ENCODE measurements at places on chromosomes 1 and 21.

GRCh38 chr1:12505231-12505630 lies 112.8 kb downstream of the DHRS3 start:
- DNase-seq = no peak

DNA sequence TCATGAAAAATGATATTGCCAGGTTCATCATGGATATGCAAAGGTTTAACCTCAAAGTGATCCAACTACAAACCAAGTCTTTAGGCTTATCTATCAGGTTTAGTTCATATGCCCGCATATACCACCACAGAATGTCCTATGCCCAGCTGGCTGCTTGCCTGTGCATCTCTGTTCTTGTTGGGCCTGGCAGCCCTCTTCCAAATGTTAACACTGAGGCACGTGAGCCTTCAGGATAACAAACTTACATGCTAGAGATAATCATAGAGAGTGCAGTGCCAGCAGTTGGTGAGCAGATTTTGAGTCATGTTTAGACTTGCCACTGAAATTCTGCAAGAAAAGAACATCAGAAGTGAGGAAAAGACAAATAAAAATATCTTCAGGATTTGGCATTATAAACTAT lies 607.9 kb upstream of the TMPRSS15 start:
- no peak for DNase-seq

DNA sequence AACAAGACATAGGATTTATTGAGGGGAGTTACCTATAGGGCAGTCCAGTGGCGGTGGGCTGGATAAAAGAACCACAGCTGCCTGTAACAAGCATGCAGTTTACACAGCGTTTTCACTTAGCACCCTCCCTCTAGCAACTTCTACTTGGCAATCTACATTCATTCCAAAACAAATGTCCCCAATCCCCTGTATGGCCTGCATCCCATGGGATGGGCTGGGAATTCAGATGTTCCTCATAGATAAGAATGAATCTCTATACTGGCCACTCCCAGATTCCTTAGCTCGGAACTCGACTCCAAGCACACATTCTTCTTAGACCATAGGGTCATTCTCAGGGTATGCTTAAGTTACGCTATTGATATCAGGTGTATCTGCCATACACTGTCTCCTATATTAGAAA lies 33.3 kb downstream of the PCP4 start:
- DNase-seq = no peak

GRCh38 chr1:240280560-240281322 lies 189.1 kb downstream of the FMN2 start:
- no peak for DNase-seq

DNA sequence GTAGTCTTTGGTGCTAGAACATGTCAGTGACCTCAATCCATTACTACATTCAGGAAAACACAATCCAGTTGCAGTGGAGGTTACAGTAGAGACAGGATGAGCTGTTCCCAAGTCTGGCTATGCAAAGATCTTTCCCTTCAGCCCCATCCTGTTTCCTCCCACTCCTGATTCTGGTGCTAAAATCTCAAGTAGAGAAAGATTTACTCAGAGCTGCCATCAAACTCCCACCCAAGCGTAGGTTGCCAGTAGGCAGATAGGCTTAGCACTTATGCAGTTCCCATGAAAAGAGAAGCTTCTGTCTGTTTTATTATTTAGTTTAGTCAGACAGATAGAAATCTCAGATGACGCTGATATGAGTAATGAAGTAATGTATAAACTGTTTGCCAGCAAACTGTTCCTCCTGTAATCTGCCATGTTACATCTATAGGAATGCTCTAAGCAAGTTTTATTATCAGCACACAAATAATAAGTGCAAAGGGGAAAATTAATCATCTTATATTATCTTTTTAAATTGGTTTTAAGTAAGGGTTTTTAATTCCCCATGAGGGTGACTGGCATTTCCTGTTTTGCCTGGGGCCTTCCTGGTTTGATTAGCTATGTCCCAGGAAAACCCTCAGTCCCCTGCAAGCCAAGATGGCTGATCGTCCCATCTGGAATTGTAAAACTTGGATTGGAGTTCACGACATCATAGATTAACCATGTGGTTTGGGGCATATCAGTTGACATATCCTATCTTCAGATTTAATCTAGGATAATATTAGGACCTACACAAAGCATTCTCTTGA lies 188.3 kb upstream of the PALMD start:
- peak; percentile 94 for DNase-seq

- DNase-seq = peak; percentile 17
Measured at GRCh38 chr1:219126377-219126776, 47.3 kb upstream of the LYPLAL1 start.

GRCh38 chr1:110800079-110800478 lies 72.9 kb upstream of the CD53 start:
- DNase-seq = no peak

Data from M059J (cell line).